Stimulated activated CD4-positive, alpha-beta T cell treated with anti-CD3 and anti-CD28 coated beads, Interleukin-12 subunit alpha, Interleukin-12 subunit beta, amount 100 ng/mL, for 24 hours (primary cell): ENCODE measurements at places on chromosomes 1 and 21.

DNA sequence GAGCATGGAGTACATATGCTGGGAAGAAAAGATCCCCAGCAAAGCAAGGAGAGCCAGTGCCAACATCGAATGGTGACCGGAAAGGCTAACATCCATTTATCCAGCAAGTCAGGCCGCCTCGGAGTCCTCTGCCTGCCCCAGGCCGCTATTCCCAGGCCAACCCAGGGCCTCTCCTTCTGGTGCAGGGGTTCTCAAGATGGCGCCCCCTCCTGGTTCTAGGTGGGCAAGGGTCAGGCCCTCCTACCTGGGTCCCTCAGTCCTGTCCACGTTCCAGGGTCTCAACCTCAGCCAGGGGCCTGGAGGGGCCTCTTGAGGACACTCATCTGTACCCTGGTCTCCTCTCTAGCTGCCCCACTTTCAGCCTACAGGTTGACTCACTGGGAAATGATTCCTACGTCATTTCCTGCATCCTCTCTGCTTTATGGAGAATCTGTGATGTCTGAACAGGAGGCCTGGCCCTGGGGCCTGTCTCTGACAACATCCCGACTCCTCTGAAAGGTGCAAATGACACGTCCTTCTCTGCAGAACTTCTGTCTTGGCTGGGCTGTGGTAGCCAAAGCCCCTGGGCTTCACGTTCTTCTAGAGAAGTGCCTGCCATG lies 145.3 kb downstream of the PSMG1 start:
- DNase-seq: no peak

GRCh38 chr1:166700696-166701095 lies 138.6 kb upstream of the POGK start:
- DNase-seq: no peak

DNA sequence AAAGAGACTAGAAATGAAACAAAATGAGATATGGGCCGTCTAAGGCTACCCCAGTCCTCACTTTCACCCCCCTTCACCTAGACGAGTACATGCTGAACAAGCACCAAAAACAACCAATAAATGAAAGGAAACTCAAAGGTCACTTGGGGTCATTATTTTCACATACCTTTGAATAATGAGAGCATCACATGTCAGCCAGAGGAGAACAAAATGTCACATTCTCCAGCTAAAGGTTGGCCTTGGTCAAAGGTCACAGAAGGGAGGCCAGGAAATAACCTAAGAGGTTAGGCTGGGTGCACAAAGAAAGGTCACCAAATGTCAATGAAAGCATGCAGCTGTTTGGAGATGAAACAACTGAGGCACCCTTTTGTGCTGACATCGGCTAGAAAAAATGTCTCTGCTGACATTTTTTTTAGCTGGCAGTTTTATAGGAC lies 288.7 kb upstream of the USP25 start:
- DNase-seq: no peak

- no peak for DNase-seq
Measured at GRCh38 chr1:33220676-33221384, 35.5 kb upstream of the ZNF362 start.

DNA sequence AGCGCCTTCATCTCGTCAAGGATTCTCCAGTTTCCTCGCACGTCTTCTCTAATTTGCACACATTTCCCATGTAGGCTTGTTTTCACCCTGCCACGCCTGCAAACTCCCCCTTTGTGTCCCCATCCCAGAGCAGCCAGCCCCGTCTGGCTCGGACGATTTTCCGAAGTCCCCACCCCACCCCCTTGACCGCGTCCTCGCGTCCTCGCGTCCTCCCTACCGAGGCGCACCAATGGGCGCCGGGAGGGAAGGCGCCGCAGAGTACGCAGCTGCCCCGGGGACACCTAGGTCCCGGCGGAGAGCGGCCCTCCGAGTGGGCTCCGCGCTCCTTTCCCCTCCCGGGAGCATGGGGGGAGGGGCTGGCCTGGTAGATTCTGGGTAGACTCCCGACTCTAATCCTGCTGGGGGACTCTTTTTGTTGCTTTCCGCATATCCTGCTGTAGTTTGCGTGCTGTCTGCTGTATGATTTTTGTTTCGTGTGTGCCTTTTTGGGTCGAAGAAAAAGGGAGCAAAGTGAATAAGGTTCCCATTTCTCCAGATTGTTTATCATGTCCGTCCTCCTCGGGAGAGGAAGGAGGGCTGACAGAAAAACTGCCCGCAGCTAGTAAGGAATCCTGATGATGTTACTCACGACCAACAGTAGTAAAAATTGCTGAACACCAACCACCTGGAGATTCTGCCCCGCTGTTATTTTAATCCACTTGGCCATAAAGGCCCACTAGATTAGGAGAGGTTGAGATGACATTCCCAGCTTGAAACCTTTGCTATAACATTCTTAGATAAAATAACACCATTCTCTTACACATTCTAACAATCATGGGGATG lies 1.5 kb downstream of the CACHD1 start:
- no peak for DNase-seq

GRCh38 chr1:93625582-93626327 lies 55.9 kb downstream of the BCAR3 start:
- DNase-seq: no peak

DNA sequence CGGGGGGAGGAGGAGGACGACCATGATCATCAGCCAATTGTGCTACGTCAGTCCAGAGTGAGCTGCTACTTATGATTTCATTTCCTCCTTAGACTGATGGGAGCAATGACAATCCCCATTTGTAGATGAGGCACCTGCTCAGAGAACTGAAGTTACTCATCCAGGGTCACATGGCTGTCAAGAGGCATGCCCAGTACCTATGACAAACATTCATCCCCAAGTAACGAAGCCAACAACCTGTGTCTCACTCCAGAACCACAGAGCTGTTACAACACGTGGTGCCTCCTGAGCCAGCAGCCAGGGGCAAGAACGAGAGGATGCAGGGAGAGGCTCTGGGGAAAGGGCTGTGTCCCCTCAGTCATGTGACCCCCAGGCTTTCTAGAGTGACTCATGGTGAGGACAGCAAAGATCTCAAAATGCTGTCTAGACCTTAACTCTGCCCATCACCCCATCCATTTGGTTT lies 93.6 kb downstream of the SIM2 start:
- DNase-seq: no peak

DNA sequence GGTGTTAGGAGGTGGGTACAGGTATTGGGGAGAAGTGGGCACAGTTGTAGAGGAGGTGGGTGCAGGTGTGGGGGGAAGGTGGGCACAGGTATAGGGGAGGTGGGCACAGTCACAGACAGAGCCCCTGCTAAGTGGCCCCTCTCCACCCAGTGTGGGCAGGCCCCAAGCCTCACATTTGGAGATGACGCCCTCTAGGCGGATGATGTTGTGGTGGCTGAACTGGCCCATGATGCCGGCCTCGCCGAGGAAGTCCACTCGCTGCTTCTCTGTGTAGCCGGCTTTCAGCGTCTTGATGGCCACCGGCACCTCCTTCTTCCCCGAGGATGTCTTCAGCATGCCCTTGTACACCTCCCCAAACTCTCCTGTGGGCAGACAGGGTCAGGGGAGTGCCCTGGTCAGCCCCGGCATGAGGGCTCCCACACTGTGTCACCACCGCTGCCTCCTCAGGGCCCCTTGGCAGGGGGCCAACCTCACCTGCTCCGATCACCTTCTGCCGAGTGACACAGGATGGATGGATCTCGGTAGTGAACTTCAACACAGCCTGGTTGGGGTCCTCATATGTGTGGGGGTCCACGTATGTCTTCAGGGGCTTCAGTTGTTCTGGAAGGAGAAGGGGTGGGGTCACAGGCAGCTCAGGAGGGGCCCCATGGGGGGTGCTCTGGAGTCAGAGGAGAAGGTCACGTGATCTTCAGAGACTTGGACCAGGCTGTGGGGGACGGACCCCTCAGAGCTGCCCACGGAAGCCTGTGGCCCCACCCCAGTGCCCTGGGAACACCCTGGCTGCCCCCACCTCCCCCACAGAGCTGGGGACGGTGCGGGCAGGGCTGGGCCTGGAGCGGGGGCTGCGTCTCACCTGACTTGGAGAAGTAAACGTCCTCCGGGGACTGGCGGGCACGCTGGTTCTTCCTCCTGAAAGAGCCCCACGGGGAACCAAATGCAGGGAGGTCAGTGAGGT lies 22.6 kb downstream of the EPHA2 start:
- DNase-seq: no peak

GRCh38 chr1:224213438-224214119 lies 30.5 kb downstream of the DEGS1 start:
- no peak for DNase-seq

DNA sequence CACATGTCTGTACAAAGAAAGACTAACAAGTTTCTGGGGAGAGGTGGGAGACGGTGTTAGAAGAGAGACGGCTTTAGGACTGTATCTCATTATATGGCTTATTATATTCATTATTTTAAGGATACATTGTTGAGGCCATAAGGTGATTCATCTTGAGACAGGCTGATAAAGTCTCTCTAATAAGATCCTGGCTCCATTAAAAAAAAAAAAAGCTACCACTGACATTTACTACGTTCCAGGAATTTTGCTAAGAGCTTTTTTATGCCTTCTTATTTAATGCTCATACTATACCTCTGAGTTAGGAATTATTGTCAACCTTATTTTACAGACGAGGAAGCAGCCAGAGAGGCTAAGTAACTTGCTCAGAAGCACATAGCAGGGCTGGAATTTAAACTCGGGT lies 173.7 kb downstream of the GABPA start:
- DNase-seq: no peak

- no peak for DNase-seq
Measured at GRCh38 chr1:95095833-95096217, 21.3 kb upstream of the TLCD4 start.

GRCh38 chr1:45806129-45806528 lies 2.7 kb downstream of the MAST2 start:
- no peak for DNase-seq

DNA sequence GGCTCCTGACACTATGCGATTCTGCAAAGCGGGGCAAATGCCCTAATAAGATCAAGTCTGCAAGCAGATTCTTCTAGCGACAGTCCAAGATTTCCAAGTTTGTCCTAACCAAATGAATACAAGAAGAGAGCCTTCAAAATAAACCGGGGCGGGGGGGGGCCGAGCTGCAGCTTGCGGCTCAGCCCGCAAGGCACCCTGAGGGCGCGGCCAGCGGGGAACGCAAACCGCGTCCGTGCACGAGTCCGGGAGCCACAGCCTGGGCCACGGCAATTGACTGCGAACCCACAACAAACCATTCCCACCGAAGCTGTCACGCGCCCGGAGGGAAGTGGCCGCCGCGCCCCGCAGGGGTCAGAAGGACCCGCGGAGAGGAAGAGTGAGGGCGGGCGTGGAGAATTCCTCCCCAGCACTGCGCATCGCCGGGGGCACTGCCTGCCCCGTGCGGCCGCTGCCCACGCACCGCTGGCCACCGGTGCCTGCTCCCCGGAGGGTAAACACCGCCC lies 687 bp downstream of the TGFBR3 start:
- no peak for DNase-seq

DNA sequence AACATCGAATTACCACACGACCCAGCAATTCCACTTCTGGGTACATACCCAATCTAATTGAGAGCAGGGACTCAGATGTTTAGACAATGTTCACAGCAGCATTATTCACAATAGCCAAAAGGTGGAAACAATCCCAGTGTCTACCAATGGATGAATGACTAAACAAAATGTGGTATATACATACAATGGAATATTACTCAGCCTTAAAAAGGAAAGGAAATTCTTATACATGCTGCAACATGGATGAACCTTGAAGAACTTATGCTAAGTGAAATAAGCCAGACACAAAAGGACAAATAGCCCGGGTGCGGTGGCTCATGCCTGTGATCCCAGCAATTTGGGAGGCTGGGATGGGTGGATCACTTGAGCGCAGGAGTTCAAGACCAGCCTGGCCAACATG lies 6.9 kb downstream of the KDF1 start:
- no peak for DNase-seq

- no peak for DNase-seq
Measured at GRCh38 chr21:33865996-33866575, 49.5 kb downstream of the ATP5PO start.

DNA sequence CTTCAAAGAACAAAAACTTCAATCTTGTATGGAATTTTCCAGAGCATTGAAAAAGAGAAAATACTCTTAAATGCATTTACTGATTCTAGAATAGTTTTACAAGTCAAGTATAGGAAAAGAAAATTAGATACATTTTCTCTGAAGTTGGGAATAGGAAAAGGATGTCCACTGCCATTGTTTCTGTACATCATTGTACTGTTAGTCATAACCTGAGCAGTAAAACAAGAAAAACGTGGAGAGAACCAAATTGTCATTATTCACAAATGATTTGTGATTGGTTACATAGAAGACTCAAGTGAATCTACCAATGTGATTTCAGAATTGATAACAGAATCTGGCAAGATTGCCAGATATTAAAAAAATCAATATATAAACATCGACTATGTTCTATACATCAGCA lies 27.4 kb downstream of the PRKACB start:
- DNase-seq: no peak

GRCh38 chr21:34072145-34073031 lies 990 bp upstream of the MRPS6 start:
- no peak for DNase-seq

GRCh38 chr1:54883349-54884102 lies 3.5 kb downstream of the DHCR24 start:
- DNase-seq: no peak

DNA sequence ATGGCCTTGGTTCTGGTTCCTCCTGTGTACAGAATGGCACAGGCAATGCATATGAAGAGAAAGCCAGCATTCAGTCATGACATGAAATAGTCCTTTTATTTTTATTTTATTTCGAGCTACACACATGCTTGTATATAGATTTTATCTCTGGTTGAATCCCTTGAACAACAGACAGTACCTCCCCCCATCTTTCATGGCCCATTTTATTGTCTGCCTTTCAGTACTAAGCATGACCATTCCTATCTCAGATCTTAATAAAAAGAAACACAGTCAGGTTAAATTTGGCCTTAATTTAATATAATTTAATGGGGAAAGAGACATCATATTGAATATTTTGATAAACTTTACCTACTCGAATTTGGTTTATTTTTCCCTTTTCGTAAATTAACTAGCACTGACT lies 76.4 kb upstream of the VANGL1 start:
- no peak for DNase-seq

DNA sequence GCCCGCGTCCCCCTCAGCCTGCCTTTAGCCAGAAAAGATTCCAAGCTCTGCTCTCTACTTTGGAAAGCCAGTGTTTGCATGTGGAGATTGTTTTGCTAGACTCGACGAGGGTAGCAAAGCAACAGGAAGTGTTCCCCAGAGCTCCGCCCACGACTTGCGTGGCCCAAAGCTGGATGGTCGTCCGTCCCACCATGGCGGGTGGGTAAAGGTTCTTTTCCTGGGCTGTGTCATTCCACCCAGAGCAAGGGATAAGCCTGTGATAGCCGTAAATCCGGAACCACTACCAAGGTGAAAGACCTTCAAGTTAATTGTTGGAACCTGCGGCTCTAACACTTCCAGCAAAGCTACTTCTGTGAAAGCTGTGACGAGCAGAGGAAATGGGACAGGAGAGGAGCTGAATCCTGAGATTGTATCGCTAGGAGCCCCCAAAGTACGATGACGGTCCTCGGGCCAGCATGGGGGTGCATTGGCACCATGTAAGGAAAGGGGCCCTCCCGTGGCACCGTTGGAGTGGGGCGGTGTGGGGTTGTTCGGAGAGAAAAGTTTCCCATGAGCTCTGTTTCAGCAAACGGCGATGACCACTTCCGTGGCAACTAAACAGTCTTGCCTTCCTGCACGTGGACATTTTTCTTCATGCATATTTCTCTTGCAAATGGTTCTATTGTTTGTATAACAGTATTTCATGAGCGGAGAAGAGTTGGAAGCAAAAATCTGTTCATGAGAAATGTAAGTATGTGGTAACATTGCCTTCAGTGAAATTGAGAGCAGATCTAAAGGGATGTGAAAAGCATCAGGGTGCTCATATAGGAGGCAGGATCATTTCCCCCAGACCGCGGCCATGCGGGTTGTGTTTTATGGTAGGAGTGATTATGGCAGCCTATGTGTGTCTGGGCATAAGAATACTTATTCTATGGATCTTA lies 8.4 kb downstream of the MX2 start:
- DNase-seq: no peak
